DND-41 (cell line): ENCODE measurements at places on chromosomes 11 and 22.

GRCh38 chr11:119591836-119592310, 137.1 kb downstream of the NECTIN1 start:
- no peak overlapping the region for H3K27ac ChIP-seq
- H3K27me3 ChIP-seq = no peaks in the 10 kb centered on the region
- H3K36me3 ChIP-seq = no peaks in the 10 kb centered on the region
- no peak for DNase-seq
- no peaks in the 10 kb centered on the region for H3K4me1 ChIP-seq

- H3K4me3 ChIP-seq = no peak overlapping the region
- no peaks in the 10 kb centered on the region for H3K36me3 ChIP-seq
- no peak for DNase-seq
- H3K27me3 ChIP-seq = peaks cover 6% of the 10 kb centered on the region
Observed at GRCh38 chr11:69854713-69855112, 35.5 kb upstream of the FGF3 start.

- H3K27me3 ChIP-seq = peaks cover 4% of the 10 kb centered on the region
- H3K4me3 ChIP-seq = no peak overlapping the region
- no peaks in the 10 kb centered on the region for H3K4me1 ChIP-seq
- H3K36me3 ChIP-seq = no peaks in the 10 kb centered on the region
Observed at GRCh38 chr11:19808076-19808911, 95.7 kb downstream of the NAV2 start.

GRCh38 chr11:83671289-83671688, 385.1 kb upstream of the CCDC90B start:
- no peaks in the 10 kb centered on the region for H3K36me3 ChIP-seq
- H3K4me1 ChIP-seq = no peaks in the 10 kb centered on the region
- no peak for DNase-seq
- H3K27me3 ChIP-seq = no peaks in the 10 kb centered on the region
- H3K27ac ChIP-seq = no peak overlapping the region
- no peak overlapping the region for H3K4me3 ChIP-seq

- H3K27ac ChIP-seq = no peak overlapping the region
- H3K27me3 ChIP-seq = no peaks in the 10 kb centered on the region
- H3K4me3 ChIP-seq = no peak overlapping the region
- no peak for DNase-seq
- no peaks in the 10 kb centered on the region for H3K4me1 ChIP-seq
Observed at GRCh38 chr11:39236916-39237315, 2222.5 kb downstream of the LRRC4C start.

GRCh38 chr11:122882857-122883645, 492 bp downstream of the JHY start:
- no peak overlapping the region for H3K4me3 ChIP-seq
- H3K27ac ChIP-seq = no peak overlapping the region
- peak; percentile 20 for DNase-seq
- H3K36me3 ChIP-seq = no peaks in the 10 kb centered on the region
- H3K4me1 ChIP-seq = no peaks in the 10 kb centered on the region
